ENCODE measurements at places on chromosomes 12 and 14.

DNA sequence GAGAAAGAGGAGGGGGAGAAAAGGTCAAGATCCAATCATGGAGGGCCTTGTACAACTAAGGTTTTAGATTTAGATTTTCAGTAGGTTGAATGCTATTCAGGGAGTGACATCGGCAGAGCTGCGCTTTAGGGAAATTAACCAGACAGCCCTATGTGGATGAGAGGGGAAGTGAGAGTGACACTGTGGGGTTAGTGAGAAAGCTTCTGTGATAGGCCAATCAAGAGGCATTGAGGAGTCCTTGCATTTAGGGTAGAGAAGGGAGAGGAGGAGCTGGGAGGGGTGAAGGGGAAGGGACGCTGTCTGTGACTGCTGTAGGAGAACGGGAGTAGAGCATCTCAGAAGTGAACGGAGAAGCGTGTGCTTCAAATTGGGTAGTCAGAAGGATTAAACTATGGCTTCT, 3.4 kb downstream of the HSD17B6 start:
- no peak for DNase-seq

GRCh38 chr12:100164153-100164704, 21.6 kb upstream of the BLTP3B start:
- no peak for DNase-seq

- no peak for DNase-seq
Measured at GRCh38 chr12:75419841-75420240, 29.0 kb downstream of the GLIPR1L2 start.

GRCh38 chr12:130573235-130573634, 142.9 kb downstream of the RIMBP2 start:
- DNase-seq, result no peak

GRCh38 chr12:39835517-39836489, 216.2 kb upstream of the ABCD2 start:
- no peak for DNase-seq

GRCh38 chr12:97075161-97075933, 168.3 kb downstream of the NEDD1 start:
- DNase-seq, result no peak

DNA sequence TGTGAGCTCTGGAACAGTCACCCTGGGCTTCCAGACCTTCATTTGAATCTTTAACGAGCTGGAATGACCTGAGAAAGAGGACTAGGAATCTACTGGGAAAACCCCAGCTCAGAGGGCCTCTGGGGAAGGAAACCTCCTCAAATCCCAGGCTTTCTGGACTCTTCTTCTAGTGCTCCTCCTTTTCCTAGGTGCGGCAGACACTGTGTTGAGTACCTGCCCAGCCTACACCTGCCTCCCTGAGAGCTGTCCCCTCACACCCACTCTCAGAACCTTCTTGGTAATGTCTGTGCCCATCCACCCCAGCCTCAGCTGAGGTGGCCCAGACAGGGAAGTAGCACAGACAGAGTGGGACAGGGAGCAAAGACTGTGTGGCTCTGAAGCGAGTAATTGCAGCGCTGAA, 47.9 kb upstream of the TMEM263 start:
- no peak for DNase-seq

DNA sequence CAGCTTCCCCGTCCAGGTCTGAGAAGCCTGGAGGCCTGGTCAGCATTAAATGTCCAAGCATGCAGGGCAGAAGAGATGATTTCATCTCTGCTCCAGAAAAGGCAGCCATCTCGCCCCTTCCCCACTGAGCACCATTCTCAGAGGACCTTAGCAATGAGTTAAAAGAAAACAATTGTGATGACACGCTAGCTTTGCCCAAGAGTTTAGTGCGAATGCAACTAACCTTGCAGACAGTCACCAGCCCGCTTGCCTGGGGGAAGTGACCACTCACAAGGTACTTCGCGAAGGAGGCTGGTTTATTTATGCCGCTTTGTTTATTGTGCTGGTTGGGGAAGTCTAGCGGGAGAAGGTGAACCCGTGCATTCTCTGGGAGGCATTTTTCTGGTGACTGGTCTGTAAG, 170.7 kb downstream of the RBM19 start:
- no peak for DNase-seq
